ENCODE measurements at places on chromosomes 3 and 15.

- DNase-seq, result no peak
These were observed 87.7 kb downstream of the PLCH1 start for GRCh38 chr3:155657161-155657560.

GRCh38 chr3:8112587-8112986, 389.0 kb upstream of the LMCD1 start:
- no peak for DNase-seq

DNA sequence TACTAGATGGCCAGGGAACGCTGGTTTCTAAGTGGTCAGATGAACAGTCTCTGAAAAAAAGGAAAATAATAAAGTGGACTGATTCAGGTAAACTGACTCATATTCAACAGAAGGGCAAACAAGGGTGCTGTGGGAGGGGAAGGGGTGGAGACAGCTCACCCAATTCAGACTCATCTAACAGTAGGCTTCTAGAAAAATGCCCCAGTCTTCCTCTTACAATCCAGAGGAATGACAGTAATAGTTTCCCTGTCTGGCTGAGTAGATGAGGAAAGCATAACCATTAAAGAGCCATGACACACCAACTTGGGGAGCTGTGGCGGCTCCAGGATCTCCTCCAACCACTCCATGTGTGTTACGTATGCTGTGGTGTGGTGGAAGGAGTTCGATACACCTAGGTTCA, 231.4 kb upstream of the UMPS start:
- no peak for DNase-seq

DNA sequence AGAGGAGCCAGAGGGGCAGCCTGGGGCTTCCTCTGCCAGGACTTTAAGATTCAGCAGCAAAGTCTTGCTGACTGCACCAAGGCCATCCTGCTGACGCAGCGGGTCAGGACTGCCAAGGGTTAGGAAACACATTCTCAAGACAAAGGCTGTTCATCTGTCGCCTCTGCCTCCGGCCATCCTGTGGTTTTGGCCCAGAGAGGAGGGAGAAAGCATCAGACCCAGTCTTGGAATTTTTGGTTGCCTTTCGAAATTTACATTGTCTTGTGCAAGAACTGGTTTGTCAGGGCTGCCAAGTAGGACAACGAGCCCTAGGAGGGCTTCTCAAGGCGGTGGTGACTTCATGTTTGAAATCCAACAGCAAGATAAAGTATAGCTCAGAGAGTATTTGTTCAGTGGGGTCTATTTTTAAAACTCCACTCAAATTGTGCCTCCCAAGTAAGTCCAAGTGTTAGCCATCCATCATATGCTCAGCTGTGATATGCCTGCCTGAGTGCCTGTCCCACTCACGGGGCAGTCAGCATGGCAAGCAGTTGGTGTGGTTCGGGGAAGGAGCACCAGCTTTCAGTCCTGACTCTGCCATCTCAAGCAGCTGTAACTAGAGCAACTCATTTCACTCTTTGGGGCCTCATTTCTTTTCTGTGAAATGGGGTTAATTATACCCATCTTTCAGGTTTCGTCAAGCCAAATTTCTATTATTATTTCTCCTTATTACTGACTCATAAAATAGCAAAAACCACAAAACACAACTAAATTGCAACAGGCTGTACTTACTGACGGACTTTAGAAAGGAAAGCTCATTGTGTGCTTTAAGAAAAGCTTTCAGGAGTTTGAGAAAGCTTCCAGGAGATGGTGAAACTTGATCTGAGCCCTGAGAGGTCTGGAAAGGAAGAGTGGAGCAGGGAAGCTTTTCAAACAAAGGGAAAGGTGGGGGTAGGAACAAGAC, 42.4 kb upstream of the RHO start:
- DNase-seq, result no peak

GRCh38 chr15:59191855-59192237, 14.8 kb upstream of the LDHAL6B start:
- DNase-seq, result no peak

DNA sequence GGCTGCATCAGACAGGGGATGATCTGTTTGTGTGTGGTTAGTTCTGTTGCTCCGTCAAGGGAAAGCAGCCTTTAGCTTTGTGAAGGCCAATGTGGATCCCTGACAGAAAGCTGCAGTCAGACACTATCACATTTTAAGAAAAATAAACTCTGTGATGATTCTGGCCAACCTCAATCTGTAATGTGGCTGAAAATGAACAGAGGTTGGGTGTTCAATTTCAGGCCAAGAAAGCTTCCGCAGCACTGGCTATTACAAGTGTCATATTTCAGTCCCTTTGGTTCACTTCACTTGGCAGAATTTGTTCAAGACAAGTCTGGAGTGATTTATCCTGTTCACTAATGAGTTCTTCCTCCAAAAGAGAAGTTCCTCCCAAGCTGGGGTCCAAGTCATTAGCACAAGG, 571.8 kb upstream of the IL12A start:
- DNase-seq, result no peak

DNA sequence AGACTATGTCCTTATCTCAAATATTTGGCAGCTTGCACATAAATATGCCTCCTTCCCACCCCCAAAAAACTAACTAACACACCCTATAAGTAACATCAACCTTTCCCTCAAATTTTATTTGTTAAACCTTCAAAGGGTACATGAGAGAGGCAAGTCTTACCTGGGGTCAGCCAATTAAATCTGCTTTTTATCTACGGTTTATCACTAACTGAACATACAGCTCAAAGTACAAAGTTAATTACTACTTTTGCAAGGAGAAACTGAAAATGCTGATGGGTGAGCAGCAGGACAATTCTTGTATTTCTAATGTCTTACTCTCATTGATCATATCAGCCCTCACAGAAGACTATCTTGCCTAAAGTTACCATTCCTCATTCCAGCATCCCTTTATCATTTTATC, 34.6 kb downstream of the MTHFS start:
- no peak for DNase-seq

DNA sequence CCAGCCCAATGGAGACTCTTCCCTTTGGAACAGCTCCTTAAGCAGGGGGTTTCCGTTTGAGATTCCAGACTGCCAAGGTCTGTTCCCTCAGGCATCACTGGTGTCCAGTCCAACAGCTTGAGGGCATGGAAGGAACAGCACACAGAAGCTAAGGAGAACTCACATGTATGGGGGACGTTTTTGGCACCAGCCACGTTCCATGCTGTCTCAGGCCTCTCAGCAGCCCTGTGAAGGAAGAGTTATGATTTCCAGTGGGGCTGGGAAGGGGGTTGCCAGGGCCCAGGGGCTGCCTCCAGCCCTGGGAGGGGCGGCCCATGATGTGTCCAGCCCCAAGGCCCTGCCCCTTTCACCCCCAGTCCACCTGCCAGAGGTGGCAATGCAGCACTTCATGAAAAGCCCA, 7.5 kb upstream of the RHO start:
- no peak for DNase-seq

- DNase-seq, result no peak
These were observed 131.8 kb upstream of the C2CD4B start for GRCh38 chr15:62296756-62297507.

DNA sequence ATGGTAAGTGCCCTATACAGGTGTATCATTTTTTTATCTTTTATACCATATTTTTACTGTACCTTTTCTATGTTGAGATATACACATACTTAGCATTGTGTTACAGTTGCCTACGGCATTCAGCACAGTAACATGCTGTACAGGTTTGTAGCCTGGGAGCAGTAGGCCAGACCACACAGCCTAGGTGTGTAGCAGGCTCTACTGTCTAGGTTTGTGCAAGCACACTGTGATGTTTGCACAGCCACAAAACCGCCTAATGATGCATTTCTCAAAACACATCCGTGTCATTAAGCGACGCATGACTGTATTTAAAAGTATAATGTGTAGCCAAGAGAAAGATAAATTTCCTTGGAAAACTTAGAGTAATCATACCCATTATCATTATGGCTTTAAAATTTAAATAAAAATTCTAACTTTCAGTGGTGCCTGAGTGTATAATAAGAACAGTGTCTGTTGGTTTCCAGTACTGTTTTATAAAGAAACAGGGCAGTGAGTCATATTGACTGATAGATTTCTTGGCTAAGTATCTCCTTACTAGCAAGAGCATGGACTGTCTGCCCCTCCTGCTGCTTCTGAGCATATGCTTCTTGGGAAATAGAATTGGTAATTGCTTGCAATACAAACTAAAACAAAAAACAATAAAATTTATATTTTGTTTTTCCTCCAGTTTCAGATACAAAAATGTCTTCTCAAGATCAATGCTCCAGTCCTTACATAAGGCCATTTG, 18.3 kb downstream of the CALML4 start:
- no peak for DNase-seq

All from activated naive CD4-positive, alpha-beta T cell treated with Interleukin-2 at 50 U/mL for 16 hours (primary cell).